GM10248 (cell line): ENCODE measurements at places on chromosomes 5 and 9.
A peak's percentile ranks its signal among the peaks of the same experiment; 100 is the strongest.

DNA sequence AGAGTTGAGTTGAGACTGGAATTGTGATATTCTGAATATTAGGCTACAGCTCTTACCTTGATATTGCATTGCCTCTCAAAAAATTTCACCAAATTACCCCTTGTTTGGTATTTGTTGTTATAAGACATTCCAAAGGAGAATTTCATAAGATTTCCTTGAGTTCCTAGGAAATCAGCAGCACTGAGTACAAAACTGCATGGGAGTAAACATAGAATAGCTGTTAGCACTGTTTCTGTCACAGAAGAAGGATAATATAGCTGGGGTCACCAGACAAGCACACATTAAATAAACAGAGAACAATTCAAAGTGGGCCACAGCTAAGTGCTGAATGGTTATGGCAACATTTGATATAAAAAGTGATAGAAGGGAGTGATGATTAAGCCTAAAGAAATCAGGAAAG lies 724.3 kb downstream of the PRELID2 start:
- no peak for DNase-seq

DNA sequence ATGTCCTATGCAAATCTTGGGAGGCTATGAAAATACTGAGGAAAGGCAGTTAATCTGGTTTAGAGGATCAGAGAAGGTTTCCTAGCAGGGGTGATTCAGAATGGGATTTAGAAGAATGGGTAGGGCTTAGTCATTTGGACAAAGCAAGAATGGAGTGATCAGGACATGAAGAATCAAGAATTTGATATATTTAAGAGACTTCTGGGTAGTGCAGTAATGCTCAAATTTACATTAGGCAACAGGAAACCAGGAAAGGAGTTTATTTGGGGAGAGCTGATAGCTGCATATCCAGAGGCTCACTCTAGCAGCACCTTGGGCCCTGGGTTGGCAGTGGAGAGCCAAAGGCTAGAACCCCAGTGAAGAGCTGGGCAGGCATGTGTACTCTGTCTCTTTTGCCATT lies 78.9 kb upstream of the PAPPA start:
- DNase-seq = no peak

- DNase-seq = peak; percentile 36
These were observed 108.6 kb downstream of the TRIO start for GRCh38 chr5:14251733-14252132.

DNA sequence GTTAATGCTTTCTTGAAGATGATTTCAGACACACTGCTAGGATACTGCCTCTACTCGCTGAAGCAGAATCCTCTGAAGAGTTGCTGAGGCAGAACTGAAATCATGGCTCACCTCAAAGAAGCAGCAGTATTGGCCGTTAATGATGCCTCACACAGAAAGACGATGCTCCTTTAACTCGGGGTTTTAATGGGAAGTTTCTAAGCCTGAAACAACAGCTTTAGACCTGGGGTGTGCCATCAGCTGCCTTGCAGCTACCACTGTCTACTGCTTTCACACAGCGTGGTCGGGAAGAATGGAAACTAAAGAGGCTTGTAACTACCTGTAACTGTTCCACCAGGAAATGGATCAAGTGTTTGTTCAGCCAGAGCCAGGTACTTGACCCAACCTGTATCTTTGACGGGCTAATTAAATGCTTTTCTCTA lies at the start of gene CTXN3:
Gene CTXN3, plus strand, starts transcription at position 65 of the 422 bp plus-strand sequence. CDS start 8,440 bp downstream, outside the sequence.
- DNase-seq = no peak

DNA sequence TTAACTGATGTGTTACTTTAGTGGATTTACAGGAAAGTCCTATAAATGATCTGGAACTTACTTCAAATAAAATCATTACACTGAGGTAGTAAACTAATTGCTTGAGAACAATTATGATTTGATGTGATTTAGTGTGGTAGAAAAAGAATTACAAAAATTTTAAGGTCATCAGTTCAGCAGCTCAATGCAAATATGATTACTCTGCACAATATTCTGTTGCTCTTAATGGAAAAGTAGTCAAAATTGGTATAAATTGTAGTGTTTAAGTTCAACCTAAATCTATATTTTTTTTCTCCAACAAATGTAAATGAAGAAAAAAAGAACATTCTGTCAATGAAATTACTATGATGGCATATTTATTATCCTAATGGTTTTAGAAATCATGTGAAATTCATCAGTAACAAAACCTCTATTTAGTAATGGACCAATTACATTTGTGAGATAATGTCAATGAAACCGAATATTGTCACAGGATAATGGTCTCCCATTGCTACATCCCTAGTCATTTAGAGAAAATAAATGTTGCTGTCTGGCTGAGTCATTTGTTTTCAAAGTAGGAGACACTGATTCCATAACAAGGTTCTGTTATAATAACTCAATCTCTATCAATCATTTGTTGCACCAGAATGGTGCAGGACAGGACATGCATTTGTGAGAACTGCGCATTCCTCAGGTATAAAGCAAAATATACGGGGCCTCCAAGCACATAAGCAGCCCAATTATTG lies 177.1 kb downstream of the NFIB start:
- DNase-seq = no peak

DNA sequence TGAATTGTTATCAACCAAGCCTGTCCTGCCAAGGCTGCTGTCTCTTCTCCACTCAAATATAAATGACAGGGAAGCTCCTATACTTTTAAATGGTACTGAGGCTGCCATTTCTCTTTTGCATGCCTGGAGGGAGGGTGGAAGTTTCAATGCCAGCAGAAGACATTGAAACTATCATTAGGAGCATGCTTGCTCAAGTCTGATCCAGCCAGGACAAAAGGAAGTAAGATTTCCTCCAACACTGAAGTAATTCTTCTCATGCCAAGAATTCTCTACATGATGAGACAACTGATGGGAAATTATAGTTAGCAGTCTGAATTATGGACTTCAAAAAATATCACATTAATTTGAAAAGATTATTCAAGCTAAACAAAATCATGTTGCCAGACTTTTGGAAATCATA lies 5.4 kb downstream of the SPINK6 start:
- DNase-seq = no peak

DNA sequence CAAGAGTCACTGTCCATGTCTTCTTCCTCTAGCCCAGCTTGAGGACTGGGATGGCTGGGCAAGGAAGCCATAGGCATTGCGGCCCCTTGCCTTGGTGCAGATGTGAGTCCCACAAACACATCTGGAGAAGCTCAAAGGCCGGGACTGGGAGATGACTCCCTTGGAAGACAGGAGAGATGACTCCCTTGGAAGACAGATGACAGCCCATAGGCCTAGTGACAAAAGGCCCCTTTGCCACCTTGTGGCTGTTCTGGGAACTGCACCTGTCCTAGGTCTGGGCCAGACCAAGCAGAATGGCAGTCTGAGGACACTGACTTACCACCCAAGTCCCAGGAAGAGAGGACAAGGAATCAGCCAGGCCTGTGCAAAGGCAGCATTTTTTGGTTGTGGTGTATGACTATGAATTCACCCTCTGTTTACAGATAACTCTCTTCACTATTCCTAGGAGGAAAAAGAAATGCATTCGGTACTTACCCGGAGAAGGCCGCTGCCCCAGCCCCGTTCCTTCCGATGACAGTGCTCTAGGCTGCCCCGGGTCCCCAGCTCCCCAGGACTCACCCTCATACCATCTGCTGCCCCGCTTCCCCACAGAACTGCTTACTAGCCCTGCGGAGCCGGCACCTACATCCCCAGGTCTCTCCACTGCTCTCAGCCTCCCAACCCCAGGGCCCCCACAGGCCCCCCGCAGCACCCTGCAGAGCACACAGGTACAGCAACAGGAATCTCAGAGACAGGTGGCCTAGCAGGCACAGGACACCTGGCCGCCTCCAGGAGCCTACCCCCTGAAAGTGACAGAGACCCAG lies 30.8 kb downstream of the SKP1 start:
- DNase-seq = peak; percentile 79

DNA sequence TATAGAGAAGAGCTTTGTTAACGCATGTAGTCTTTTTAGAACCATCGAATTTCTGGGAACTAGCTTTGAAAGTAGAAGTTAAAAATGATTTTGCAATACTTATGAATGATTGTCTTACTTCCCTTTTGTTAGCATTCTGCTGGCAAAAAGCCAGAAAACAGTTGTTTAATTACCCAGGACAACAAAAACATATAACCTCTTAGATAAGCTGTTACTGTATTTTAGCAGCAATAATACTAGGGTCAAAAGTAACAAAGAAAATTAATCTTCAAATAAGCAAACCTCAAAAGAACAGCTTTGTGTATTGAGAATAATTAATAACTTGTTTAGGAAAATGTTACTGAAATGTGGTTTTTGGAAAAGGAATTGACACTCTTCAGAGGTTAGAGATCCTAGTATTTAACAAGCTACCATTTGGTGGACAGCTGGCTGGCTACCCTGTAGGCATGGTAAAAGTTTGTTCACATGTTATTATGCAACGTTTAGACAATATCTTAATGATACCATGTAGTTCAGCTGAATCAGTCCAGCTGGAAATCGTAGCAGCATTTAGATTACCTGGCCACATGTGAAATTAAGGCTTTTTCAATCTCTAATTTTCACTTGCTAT lies 3.8 kb downstream of the FGF10 start:
- DNase-seq = no peak

DNA sequence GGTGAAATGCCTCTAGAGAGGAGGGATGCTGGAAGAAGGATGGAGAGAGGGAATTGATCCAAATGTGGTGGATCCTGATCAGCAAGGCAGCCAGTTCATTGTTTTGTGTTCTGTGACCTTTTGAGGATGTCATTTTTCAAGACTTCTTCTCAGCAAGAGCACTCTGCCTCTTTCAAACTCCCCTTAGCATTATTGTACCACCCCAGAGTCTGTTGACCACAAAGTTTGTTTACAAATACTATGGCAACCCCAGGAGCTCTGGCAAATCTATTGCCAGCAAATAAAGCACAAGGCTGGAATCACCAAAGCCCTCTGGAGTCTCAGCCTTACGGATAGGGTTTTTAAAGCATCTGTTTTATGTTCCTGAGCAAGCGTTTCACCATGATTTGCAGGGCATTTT lies 76.2 kb upstream of the SLC1A3 start:
- DNase-seq = no peak

- DNase-seq = no peak
These were observed 4.7 kb downstream of the PHYKPL start for GRCh38 chr5:178227929-178228328.

DNA sequence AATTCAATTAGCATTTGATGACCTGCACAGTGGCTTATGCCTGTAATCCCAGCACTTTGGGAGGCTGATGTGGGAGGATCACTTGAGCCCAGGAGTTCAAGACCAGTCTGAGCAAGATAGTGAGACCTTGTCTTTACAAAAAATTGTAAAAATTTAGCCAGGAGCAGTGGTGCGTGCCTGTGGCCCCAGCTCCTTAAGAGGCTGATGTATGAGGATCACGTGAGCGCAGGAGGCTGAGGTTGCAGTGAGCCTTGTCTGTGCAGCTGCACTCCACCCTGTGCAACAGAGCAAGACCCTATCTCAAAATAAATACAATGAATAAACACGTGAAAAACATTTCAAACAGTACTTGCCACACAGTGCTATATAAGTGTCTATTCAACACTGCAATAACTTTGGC lies 4.2 kb downstream of the ABCA1 start:
- DNase-seq = no peak

- no peak for DNase-seq
These were observed 199.4 kb downstream of the MEF2C start for GRCh38 chr5:88683506-88684135.

DNA sequence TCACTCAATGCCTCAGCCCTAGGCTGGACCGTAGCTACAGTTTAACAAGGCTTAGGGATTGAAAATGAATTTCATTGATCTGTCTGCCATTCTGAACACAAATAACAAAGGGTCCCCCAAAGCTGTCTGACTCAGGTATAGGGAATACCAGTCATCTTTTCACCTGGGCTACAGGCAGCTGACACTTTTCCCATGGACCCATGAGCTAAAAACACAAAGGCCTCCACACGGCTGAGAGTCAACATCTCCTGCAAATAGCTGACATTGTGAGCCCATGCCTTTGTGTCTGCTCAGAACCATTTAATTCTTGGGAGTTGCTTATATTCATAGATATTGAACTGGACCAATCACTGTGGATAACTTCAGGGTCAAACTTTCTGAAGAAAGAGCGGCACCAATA lies 121.1 kb upstream of the SLIT3 start:
- DNase-seq = no peak

DNA sequence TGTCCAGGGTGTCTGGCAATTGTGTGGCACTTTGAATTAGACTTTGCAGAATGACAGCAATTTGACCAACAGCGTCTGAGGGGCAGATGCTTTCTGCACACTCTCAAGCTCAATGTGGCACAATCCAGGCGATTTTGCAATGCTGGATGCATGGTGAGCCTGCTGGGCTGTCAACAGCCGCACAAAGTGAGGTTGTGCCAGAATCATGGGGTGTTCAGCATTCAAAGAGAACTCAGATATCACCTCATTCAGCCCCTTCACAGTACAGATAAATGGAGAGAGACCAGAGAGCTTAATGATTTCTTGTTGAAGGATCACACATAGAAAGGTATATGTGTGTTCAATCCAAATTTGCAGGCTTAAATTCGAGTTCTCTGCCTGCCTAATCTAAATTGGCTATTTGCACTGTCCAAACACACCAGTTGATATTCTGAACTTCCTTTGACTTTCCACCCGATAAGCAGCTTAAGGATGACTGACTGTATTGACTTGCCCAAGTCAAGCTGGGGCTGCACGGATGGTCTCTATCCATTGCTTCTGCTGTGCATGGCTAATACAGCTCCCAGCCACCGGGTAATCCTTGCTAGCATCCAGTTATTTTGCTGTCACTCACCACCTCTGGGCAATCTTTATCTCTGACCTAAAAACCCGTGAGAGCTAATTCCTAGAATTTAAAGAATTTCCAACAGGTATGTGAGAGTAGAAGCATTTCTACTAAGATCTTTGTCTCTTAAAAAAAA lies 157.9 kb upstream of the TAS2R1 start:
- DNase-seq = no peak

DNA sequence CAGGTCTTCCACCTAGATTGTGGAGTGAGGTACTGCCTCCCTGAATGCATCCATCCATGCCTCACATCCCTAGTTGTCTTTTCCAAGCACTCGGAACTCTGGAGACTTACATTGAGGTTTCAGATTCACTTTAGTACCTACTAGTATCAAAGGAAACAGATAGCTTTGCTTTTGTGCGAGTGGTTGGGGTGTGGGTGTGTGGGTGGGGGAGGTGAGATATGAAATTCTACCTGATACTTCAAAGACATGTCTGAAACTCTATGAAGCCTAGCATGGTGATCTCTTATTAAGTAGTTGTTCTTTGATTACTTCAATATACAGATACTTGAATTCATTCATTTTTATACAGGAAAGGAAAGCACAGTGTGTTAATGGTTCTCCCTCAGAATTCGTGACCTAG lies 64.4 kb downstream of the MCCC2 start:
- DNase-seq = no peak

GRCh38 chr9:137325124-137325523 lies 23.1 kb upstream of the NRARP start:
- no peak for DNase-seq

GRCh38 chr5:118808441-118808840 lies 179.9 kb downstream of the DTWD2 start:
- DNase-seq = no peak

DNA sequence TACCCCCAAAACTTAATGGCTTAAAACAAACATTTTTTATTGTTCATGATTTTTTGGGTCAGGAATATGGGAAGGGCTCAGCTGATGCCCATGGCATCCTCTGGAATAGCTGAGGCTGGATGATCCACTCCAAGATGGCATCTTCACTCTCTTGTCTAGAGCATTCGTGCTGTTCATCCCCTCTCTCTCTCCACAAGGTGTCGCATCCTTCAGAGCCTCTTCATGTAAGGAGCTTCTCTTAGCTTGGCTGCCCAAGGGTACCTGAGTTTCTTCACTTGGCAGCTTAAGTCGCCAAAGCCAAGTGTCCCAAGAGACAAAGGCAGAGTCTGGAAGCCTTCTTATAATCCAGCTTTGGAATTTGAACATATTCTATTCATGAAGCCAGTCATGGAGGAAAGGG lies 294.7 kb downstream of the CHSY3 start:
- peak; percentile 7 for DNase-seq
